ENCODE measurements at places on chromosomes 4 and X.

DNA sequence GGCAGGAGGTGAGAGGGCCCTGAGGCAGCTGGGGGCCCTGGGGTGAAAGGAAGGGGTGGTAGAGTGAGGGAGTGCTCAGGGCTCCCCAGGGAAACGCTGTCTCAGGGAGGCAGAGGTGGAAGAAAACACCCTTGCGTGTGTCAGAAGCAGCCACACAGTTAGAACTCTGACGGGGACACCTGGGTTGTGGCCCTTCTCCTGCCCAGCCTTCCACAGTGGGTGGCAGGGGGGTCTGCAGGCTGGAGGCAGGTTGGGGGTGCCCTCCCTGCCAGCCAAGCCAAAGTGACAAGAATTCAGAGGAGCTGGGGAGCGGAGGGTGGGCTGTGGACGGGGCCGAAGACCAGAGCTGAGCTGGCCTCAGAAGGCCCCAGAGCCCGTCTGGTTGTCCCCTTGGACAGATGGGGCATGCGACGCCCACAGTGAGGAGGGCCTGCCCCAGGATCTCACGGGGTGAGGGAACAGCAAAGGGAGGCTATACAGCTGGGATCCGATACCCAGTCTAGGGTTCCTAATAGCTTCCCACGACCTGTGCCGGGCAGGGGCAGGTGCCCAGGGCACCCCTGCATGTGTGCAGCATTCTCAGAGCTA, 105.2 kb upstream of the ADRA2C start:
- no peak for DNase-seq

GRCh38 chr4:103451341-103451740, 253.2 kb upstream of the CENPE start:
- no peak for DNase-seq

GRCh38 chrX:2608638-2609430, 82.3 kb upstream of the CD99 start:
- peak; percentile 60 for DNase-seq

GRCh38 chr4:117634716-117635115, 399.6 kb upstream of the NDST3 start:
- no peak for DNase-seq

DNA sequence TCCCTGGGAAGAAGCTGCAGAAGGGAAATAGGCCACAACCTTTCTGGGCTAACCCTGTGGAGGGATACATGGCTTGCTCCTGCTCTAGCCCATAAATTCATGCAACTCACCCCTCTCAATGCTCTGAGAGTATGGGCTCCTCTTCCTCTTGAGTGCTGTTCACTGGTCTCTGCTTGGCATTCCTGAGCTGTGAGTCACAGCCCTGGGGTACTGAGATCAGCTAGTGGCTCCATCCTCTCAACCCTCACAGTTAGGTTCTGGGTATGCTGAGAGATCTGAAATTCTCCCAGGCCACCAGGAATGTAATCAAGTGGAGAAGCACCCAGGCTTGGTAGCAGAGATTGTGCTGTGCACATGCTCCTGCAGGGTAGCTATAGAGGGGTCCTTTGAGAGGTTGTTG, 60.6 kb upstream of the SPANXN2 start:
- no peak for DNase-seq

DNA sequence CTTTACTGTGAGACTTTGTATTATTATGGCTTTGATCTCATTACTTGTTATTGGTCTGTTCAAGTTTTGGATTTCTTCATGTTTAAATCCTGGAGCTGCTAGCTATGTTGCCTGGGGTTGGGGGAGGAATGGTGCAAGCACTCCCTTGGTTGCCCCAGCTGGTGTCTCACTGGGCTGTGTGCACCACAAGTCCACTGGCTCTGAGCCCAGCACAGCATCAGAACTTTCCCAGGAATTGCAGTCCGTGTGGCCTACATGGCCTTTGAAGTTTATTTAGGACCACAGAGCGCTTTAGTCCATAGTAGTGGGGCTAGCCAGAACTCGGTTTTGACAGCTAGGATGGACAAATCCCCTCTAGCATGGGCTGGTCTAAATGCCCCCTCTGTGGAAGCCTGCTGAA, 278.8 kb upstream of the RPS6KA3 start:
- DNase-seq, result no peak

DNA sequence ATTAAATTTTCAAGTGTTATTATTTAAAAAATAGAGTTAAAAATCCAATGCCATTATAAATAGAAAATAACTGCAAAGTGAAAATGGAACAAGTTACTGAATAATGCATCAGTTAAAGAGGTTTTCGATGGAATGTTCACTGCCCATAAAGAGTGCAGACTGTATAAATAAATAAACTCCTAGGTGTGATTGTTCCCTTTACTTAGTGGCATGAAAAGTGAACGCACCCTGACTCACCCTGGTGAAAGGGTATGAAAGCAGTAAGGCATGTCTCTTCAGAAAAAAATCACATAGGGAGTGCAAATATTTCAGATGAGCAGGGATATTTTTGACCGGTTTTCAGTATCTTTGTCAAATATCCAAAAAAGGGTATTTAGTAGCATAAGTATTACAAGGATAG, 387.8 kb downstream of the DCAF12L2 start:
- no peak for DNase-seq

GRCh38 chr4:48341776-48342605, 662 bp downstream of the SLAIN2 start:
- peak; percentile 24 for DNase-seq

- DNase-seq, result no peak
These were observed 16.1 kb upstream of the SAT1 start for GRCh38 chrX:23766650-23767551.

DNA sequence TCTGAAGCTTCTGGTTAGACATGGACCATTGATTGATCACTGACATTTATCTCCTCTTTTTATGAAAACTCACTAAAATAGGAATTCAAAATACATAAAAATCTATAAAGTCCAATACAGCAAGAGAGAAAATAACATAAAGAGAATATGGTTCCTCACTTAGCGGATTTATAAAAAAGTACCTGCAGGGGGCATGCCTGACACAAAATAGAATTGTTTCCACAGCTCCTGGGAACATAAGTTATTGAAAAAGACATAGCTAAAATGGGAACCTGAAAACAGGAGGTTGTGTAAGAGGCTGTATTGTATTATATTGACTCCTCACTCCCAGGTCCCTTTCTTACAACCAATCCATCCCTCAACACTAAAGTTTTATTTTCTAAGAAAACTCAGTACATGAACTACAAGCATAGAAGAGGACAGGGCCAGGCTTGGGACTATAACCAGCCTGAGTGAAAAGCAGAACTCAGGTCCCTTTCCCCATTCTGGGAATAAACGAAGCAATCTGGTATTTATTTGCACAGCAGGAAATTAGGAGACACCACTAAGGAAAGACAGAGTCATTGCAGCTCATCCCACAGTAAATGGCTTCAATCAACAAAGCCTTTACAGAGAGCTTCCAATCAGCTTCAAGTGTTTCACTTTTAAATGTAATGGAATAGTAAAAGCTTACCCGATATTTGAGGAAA, 121.1 kb upstream of the NDST4 start:
- DNase-seq, result no peak

All from activated CD8-positive, alpha-beta memory T cell treated with anti-CD3 and anti-CD28 coated beads for 1 hour (primary cell).